ENCODE measurements at places on chromosomes 2 and 18.

DNA sequence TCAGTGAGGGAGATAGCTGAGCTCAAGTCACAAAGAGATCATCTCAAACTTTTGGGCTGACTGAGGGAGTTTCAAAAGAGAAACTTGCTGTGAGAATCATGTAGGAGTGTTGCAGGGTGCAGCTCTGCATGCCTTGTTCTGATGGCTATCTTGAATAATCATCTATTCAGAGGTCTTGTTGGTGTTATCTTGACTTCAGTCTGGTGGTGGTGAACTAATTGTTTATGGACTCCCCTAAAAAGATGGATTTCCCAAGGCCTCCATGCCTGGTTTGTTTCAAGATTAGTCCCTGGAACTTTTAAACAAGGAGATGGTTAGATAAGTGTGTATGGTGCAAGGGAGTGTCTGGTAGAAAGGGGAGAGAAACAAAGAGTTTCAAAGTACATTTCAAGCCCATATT, 29.8 kb downstream of the SLC39A6 start:
- no peak for DNase-seq

DNA sequence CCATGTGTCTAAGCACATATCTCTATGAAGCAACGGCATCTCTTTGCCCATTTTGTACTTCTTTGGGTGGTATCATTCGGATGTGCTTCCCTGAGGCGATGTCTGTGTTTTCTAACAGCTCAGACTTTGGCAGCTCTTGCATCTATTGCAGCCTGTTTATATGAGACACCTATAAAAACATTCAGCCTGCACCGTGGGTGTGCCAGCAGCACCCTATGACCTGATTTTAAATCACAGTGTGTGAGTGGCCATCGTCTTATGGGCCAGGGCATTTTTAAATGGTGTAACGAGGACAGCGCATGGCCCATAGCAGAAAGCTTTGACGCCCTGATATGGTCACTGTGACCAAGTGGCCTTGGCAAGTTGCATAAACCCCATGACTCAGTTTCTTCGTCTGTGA, 12.9 kb downstream of the NPAS2 start:
- no peak for DNase-seq

DNA sequence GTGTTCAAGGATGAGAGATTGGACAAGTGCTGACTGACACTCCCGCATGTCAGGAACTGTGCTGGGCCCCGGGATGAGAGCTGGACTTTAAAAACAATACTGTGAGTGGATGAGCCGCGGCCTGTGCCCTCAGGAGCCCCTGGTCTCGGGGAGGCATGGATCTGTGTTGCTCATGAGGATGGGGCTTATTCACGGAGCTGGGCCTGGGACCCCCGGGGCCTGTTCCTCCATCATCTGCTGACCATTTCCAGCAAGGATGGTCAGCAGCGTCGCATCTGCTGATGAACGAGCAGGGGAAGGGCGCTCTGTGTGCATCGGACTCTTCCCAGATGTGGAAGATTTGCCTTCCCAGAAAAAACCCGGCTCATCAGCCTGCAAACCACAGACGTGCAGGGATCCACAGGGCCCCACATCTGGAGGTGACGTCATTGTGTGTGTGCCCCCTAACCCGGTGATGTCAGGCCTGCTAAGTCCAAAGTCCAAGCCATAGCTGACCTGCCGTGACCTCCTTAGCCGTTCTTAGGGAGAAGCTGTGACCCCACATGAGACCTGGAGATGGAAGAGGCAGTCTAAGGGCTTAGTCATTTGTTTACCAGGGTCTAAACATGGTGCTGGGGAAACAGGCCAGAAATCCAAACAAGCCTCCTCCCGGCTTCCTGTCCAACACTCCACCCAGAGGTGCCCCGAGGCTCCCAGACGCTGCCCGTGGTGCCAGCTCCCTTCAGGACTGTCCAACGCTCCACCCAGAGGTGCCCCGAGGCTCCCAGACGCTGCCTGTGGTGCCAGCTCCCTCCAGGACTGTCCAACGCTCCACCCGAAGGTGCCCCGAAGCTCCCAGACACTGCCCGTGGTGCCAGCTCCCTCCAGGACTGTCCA, 143.9 kb downstream of the PXDN start:
- no peak for DNase-seq

GRCh38 chr18:72774914-72775313, 92.9 kb downstream of the NETO1 start:
- DNase-seq, result no peak

DNA sequence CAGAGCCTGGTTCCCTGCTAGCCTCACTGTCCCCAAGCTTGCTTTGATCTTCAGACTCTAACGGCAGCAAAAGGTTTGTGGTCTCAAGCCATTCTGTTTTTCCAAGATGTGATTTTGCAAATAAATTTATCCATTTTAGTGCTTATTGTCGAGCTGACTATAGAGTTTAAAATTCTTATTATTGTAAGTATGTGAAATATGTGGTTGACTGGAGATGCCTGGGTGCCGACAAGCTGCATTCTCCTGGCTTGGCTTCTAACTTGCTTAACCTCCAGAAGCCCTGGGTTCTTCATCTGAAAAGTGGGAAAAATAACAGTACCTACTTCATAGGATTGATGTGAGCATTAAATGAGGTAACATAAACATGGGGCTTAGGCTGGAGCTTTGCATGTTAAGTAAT, 9.9 kb upstream of the EDAR start:
- DNase-seq, result no peak

- no peak for DNase-seq
Observed at GRCh38 chr2:99765731-99766318, 276.0 kb upstream of the REV1 start.

GRCh38 chr2:46382331-46383112, 85.3 kb downstream of the EPAS1 start:
- DNase-seq, result no peak

DNA sequence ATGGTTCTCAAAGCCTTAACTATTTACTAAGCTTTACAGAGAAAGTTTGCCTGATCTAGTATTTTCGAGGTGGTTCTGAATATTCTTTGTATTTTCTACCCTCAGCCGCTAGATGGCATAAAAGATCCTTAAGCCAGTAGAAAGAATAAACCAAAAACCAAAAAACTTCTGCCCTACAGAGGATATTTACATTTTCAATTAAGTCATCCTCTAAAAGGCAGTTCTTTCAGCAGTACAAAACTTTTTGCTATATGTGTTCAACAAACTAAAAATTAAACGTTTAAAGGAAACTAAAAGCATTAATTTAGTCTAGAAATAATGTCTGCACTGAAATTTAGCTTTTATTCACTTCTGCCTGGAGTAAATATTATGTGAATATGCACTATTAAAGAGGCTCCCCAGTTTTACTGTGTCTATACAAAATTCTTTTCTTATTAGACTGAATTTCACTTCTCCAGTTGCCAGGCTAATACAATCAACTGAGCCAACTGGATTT, 297.5 kb downstream of the PIEZO2 start:
- DNase-seq, result peak; percentile 67

GRCh38 chr2:157184161-157184895, 73.2 kb upstream of the GALNT5 start:
- DNase-seq, result no peak

Data from hematopoietic multipotent progenitor cell treated with erythropoietin and hydrocortisone succinate and interleukin-3 and kit ligand, for 15 days (in vitro differentiated cells).